ENCODE measurements at places on chromosomes 2 and 18. TPM values are rescaled to one million over a fixed set of nuclear protein-coding genes. Genes with fewer than 3 reads are reported as not detected.

Gene ALLC
- not detected for total RNA-seq

Gene GKN1
- total RNA-seq: not detected

DNA sequence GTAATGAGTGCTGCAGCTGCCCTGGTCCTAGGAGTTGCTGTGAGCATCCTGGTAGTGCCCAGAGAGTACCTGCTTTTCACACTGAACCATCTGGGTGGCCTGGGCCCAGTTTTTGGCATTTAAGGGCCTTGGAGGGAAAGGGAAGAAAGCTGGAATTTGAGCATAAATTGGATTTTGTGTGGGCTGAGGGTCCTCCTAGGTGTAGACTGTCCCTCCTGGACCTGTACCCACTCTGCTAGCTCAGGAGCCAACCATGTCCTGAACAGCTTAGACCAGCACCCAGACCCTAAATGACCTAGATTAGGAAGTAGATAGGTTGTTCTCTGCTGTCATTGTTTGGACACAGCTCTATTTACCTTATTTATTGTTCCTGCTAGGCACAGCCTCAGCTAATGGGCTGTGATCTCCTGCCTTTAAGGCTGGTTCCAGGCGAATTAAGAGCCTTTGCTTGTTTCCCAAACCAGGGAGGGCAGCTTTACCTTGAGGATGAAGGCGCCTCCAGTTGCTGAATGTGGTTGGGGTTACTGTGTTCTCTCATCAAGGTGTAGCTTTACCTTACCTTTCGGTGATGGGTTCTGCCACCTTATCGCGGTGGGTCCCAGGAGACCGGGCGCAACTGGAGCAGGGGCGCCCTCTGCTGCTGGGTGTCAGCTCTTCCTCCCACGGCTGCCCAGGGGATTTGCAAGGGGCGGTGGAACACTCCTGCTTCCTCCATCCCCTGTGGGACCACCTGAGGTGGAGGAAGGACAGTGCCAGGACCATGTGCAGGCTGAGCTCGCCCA lies 34.4 kb downstream of the ITGA6 start:
- DNase-seq: peak; percentile 79

DNA sequence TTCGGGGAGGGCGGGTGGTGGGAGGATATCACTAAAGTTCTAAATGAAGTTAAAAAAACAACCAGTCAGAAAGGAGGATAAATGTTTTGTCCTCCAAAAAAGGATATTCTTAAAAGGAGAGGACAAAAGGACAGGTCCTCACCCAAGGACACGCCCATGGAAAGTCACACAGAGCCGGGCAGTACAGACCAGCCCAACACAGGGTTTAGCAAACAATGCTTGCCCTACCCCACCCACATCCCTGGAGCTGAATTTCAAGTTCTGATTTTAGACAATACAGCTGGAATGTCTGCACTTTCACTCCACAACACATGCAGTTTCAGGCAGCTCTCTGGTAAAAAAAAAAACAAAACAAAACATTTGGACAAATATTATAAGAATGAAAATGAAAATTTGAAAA lies 67.9 kb downstream of the SLC9A4 start:
- DNase-seq: no peak

Gene ARHGAP25
- total RNA-seq: 46.7 TPM

Gene SLC5A7
- total RNA-seq: not detected

Gene DYSF
- total RNA-seq: 0.07 TPM

DNA sequence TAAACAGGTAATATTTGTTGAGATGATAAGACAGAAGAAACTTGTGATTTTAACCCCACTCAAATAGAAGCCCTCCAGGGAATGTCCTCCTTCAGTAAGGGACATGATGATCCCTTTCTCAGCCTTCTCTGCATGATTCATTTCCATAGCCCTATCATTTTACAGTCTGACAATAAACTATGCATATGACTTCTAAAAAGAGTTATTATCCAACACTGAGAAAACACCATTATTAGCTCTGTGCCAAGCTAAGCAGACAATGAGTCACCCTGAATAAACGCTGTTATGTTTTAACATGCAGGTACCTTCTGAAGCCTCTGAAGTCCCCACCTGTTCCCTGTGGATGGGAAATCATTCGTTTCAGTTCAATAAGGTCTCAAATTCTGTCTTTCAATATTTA lies 54.7 kb downstream of the DTNB start:
- no peak for DNase-seq

- DNase-seq: peak; percentile 94
These were observed at the start of gene SLC66A2 for GRCh38 chr18:79951545-79952455. Gene SLC66A2 (minus strand): TSS chr18:79951653. CDS start chr18:79950926, 727 bp downstream.

DNA sequence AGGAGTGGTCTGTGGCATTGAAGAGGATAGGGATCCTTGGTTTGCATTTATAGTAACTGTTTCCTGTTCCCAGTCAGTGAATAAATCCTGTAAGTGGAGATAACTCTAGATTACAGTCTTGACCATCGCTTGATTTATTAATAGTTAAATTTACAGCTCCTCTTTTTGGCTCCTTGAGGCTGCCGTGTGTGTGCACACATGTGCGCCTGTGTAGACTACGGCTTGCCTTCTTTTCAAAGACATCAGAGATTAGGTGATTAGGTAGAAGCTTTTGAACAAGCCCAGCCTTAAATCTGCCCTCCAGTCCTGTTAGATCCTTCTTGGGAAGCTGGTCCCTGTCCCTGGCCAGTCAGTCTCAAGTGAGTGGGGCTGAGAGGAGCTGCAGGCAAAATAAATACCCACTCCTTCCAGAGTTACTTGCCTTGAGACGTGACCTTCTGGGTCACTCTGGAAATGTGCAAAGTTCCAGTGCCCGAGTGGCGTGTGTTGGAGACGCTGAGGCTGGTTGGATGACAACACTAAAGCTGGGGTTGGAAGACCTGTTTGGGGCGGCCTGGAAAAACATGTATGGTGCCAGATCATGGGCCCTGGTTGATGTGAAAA lies 32.0 kb downstream of the TCF7L1 start:
- no peak for DNase-seq

- DNase-seq: no peak
These were observed 80.4 kb downstream of the MYOM1 start for GRCh38 chr18:3139406-3139805.

Gene PROC
- not detected for total RNA-seq

- DNase-seq: no peak
These were observed 23.9 kb upstream of the CEP68 start for GRCh38 chr2:65032019-65032975.

DNA sequence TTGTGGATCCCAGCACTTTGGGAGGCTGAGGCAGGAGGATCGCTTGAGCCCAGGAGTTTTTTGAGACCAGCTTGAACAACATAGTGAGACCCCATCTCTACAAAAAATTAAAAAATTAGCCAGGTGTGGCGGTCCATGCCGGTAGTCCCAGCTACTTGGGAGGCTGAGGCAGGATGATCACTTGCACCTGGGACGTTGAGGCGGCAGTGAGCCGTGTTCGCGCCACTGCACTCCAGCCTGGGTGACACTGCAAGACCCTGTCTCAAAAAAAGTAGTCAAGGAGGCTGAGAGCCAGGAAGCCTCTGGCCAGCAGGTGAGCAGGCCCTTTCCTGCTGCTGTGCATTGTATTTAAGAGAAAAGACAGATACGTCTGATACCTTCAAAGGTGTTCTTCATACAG lies 11.1 kb upstream of the PROC start:
- no peak for DNase-seq

DNA sequence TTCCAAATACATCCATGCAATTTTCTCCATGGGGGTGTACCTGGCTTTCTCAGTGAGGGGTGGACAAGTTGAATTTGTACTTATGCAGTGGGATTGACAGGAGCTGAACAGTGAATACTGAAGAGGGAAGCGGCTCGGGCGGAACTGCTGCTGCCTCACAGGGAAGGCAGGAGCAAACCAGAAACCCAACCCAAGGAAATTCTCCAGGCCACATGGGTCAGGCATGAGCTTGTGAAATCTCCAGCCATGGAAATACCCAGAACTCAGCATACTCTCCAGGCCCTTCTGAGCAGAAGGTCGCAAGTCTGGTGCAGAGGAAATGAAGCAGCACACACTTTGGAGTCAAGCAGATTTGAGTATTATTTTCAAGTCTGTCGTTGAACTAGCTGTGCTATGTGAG lies 26.5 kb upstream of the INO80C start:
- no peak for DNase-seq

Gene COLEC11
- not detected for total RNA-seq

DNA sequence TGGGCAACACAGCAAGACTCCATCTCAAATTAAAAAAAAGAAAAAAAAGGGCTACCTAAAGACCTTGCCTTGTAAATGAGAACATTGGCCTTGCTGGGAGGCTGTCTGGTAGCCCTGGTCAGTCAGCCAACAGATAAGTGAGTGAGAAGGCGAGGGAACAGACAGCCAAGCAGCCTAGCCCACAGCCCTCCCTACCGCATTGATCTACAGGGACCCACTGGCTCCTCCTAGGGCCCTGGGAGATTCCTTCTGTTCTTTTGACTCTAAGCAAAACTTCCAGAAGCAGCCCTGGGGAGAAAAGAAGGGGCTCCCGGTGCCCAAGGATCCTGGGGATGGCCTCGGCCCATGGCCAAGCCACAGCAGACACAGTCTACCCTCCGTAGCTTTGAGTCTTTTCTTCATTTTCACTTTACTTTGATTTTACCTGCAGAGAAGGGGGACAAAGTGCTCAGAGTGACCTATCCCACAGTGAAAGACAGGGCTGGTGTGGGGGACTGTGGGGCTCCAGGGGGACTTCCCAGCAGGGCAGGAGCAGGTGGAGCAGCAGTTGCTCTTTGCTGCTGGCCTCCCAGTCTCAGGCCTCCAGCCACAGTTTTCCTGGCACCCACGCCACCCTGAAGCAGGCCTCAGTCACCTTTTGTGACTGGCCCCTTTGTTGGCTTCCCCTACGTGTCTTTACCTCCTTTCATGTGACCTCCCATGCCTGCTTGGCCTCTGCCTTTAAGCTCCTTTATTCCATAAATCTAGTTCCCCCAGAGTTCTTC lies 5.1 kb downstream of the CEP68 start:
- no peak for DNase-seq

Gene PAIP2B
- 3.2 TPM for total RNA-seq

GRCh38 chr2:57828221-57828620 lies 218.4 kb upstream of the VRK2 start:
- no peak for DNase-seq

GRCh38 chr2:43136876-43137275 lies 89.5 kb downstream of the ZFP36L2 start:
- DNase-seq: peak; percentile 79

DNA sequence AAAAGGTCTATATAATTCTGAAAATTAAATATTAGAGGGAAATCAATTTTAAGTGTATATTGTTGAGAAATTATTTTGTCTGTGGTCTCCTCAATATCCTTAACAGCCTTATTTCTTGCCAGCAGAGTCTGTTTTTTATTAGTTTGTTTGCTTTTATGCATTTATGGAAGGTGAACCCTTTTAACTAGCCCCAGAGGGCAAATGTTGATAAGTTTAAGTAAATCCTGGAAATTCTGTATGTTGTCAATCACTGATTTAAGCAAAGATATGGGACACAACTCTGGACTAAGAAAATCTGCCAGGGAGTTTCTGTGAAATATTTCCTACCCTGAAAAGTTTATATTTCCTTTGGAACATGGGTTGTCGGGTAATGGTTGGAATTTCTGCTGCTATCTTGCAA lies 339.5 kb upstream of the COL3A1 start:
- no peak for DNase-seq

- no peak for DNase-seq
These were observed 27.5 kb upstream of the FAM237A start for GRCh38 chr2:206614811-206615210.

DNA sequence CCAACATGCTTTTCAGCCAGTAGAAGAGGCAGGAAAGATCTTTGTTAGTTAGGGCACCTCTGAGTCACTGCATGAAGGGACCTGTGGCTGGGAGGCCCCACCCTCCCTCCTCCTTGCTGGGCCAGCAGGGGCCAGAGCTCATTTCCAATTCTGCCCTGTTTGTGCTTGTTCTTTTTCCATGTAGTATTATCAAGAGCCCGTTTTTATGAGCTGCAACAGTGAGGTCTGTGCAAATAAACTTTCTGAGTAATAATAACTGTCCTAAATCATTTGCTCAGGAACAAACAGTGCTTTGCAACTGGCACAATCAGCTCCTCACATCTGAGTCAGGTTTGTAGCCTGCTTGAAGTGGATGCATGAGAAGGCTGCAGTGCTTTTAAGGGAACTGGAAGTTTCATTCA lies 128.0 kb downstream of the ARL4C start:
- DNase-seq: peak; percentile 58

Gene MOCOS
- not detected for total RNA-seq

Gene RNF144A
- 49.0 TPM for total RNA-seq

Gene LOXL3
- 0.35 TPM for total RNA-seq

DNA sequence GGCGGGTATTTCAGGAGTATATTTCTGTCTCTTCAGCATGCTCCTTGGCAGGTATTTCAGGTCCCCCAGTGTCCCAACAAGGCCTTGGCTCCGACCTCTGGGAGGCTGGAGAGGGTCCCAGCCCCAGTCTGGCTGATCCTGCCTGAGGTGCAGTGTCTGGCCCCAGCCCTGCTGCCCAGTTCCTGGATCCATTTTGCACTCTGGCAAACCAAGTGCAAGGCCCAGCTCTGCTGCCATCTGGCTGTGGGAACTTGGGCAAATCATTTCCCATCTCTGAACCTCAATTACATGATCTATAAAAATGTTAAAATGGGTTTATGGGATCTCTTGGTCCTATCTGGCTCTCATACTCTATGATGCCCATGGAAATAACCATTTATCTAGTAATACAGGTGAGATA lies 63.6 kb downstream of the ZBTB7C start:
- peak; percentile 30 for DNase-seq

DNA sequence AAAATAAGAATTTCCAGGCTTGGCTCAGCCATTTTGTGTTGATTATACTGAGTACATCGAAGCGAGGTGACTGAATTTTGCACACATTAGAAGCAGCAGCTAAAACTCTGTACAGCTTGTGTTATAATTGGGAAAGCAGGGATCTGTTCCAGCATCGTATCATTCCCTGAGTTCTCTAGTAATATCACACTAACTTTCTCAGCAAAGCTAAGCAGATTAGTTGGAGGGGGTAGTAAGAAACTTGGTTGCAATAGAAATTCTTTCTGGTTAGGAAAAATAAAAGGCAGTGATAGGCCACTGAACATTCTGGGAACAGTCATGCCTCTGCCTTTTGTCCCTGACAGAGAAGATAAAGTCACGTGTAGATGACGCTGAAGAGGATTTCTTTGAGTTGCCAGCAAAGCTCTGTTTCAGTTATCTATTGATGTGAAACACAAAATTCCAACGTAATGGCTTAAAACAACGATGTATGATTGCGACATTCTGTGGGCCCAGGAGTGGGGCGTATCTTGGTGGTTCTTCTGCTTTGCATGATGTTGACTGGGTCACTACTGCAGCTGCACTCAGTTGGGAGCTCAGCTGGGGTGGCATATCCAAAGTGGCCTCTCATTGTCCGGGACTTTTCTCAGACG lies 202.1 kb upstream of the MEX3C start:
- DNase-seq: no peak

Gene CAVIN2
- not detected for total RNA-seq

- DNase-seq: no peak
These were observed 255.1 kb downstream of the MYT1L start for GRCh38 chr2:2075875-2076529.

Gene CELF4
- total RNA-seq: not detected

All from activated naive CD4-positive, alpha-beta T cell treated with anti-CD3 and anti-CD28 coated beads for 36 hours (primary cell).